ENCODE measurements at places on chromosomes 1 and 21. TPM values are rescaled to one million over a fixed set of nuclear protein-coding genes. Genes with fewer than 3 reads are reported as not detected.

SEC16B gene
- polyA plus RNA-seq: 0.78 TPM

S100A7A gene
- polyA plus RNA-seq: 0.24 TPM

FCGR1A gene
- not detected for polyA plus RNA-seq

SLC25A34 gene
- 5.4 TPM for polyA plus RNA-seq

ZFP69B gene
- 18.2 TPM for polyA plus RNA-seq

KCNJ6 gene
- 1.4 TPM for polyA plus RNA-seq

NCAM2 gene
- polyA plus RNA-seq: 9.8 TPM

KPRP gene
- not detected for polyA plus RNA-seq

NR1I3 gene
- not detected for polyA plus RNA-seq

SELENBP1 gene
- not detected for polyA plus RNA-seq

OR10J1 gene
- polyA plus RNA-seq: not detected

FAM177B gene
- not detected for polyA plus RNA-seq

RAVER2 gene
- polyA plus RNA-seq: 8.1 TPM

Measured in neural cell (in vitro differentiated cells).